Common myeloid progenitor, CD34-positive (primary cell): ENCODE measurements at places on chromosomes 7 and 10.

GRCh38 chr10:109769966-109770365 lies 153.3 kb downstream of the XPNPEP1 start:
- no peaks in the 10 kb centered on the region for H3K4me1 ChIP-seq
- no peaks in the 10 kb centered on the region for H3K36me3 ChIP-seq
- no peak overlapping the region for H3K4me3 ChIP-seq
- no peak for DNase-seq
- no peaks in the 10 kb centered on the region for H3K27me3 ChIP-seq
- H3K27ac ChIP-seq = no peak overlapping the region

DNA sequence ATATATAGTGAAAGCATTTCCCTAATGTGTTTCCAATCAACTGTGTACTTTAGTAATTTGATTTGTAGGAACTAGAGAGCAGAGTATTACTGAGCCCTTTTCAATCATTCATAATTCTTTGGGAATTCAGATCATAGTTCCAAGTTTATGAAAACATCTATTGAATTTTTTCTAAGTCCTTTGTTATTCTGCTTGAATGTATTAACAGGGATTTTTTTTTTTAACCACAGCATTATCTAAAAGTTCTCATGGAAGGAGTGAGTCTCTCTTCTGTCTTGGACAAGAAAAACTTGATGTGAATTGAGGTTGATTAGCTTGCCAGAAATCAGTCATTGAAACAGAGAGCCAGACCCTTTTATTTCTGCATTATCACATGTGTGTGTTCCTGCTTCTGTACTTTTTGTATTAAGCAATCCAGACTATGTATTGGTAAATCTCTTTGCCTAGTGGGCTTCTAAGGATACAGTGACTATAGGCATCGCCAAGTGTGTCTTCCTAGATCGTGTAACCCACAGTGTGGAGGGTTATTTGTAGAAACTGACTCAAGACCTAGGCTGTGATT lies 59.9 kb downstream of the BMPER start:
- DNase-seq = no peak
- no peaks in the 10 kb centered on the region for H3K4me1 ChIP-seq
- H3K4me3 ChIP-seq = no peak overlapping the region
- peaks cover 3% of the 10 kb centered on the region for H3K27me3 ChIP-seq
- no peak overlapping the region for H3K27ac ChIP-seq

DNA sequence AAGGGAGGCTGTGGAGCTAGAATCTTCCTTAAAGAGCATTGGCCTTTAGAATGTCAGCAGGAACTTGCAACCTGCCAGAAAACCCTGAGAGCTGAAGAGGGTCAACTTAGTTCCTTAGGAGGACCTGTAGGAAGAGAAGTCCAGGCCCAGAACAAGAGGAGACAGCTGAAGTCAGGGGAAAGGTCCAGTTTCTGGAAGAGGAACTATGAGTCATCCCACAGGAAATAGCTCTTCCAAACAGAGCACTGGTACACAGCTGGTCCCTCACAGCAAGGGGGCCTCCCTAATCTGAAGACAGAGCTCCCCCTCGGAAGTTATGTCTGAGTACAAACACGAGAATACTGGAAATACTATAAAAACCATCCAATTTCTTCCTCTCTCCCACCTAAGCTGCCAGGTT lies 98.9 kb downstream of the HERPUD2 start:
- H3K27me3 ChIP-seq = no peaks in the 10 kb centered on the region
- no peaks in the 10 kb centered on the region for H3K4me1 ChIP-seq
- H3K4me3 ChIP-seq = no peak overlapping the region

DNA sequence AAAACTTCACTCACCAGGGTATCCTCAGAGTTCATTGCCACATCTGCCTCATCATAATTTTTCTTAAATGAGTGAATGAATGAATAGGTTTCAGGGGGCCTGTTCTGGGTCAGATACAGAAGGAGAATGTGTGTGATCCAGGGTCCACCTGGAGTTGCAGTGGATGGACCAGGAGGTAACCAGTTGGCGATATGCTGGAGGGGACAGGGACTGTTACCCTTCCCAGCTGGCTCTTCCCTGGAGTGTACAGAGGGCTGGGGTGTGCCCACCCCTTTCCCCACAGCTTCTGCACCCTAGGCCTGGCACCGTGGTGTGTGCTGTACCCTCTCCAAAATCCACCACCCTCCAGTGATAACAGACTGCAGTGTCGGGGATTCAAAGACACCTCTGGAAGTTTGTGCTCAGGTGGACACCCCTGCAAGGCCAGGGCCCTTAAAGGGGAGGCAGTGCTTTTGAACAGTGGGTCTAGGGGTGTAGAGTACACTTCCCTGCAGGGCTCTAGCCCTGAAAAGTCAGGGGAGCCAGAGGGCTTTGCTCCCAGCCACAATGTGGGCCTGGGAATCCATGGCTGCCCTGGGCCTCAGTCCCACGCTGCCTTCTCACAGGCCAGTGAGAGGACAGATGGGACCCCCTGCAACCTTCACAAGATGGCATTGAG lies 134.4 kb upstream of the UNC5B start:
- no peaks in the 10 kb centered on the region for H3K36me3 ChIP-seq
- peaks cover 2% of the 10 kb centered on the region for H3K27me3 ChIP-seq
- no peak overlapping the region for H3K27ac ChIP-seq
- H3K4me3 ChIP-seq = no peak overlapping the region

- peaks cover 16% of the 10 kb centered on the region for H3K4me1 ChIP-seq
- H3K27me3 ChIP-seq = peaks cover 11% of the 10 kb centered on the region
- H3K36me3 ChIP-seq = no peaks in the 10 kb centered on the region
- H3K4me3 ChIP-seq = no peak overlapping the region
Measured at GRCh38 chr10:122116331-122116730, 127.4 kb downstream of the TACC2 start.

GRCh38 chr10:86711513-86712316 lies 43.4 kb downstream of the LDB3 start:
- no peaks in the 10 kb centered on the region for H3K4me1 ChIP-seq
- peak overlapping the region; percentile 43 for H3K4me3 ChIP-seq
- peaks cover 3% of the 10 kb centered on the region for H3K27me3 ChIP-seq
- DNase-seq = peak; percentile 78

DNA sequence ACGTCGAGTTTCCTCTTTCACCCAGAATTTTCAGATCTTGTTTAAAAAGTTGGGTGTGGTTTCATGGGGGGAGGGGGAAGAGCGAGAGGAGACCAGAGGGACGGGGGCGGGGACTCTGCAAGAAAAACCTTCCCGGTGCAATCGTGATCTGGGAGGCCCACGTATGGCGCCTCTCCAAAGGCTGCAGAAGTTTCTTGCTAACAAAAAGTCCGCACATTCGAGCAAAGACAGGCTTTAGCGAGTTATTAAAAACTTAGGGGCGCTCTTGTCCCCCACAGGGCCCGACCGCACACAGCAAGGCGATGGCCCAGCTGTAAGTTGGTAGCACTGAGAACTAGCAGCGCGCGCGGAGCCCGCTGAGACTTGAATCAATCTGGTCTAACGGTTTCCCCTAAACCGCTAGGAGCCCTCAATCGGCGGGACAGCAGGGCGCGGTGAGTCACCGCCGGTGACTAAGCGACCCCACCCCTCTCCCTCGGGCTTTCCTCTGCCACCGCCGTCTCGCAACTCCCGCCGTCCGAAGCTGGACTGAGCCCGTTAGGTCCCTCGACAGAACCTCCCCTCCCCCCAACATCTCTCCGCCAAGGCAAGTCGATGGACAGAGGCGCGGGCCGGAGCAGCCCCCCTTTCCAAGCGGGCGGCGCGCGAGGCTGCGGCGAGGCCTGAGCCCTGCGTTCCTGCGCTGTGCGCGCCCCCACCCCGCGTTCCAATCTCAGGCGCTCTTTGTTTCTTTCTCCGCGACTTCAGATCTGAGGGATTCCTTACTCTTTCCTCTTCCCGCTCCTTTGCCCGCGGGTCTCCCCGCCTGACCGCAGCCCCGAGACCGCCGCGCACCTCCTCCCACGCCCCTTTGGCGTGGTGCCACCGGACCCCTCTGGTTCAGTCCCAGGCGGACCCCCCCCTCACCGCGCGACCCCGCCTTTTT lies at the start of gene VIM:
Gene VIM (plus strand): TSS at position 151 of the 925 bp plus-strand sequence. CDS start 1,182 bp downstream, outside the sequence.
- H3K4me1 ChIP-seq = peaks cover 41% of the 10 kb centered on the region
- H3K27ac ChIP-seq = peak within 1 kb of the TSS; percentile 94
- H3K27me3 ChIP-seq = no peaks in the 10 kb centered on the region
- H3K36me3 ChIP-seq = peaks cover 11% of the 10 kb centered on the region
- DNase-seq = peak; percentile 95

GRCh38 chr7:127620406-127621233 lies 2.7 kb upstream of the PAX4 start:
- no peak overlapping the region for H3K4me3 ChIP-seq
- H3K4me1 ChIP-seq = no peaks in the 10 kb centered on the region
- H3K27ac ChIP-seq = no peak overlapping the region
- H3K36me3 ChIP-seq = no peaks in the 10 kb centered on the region
- H3K27me3 ChIP-seq = peaks cover 29% of the 10 kb centered on the region

DNA sequence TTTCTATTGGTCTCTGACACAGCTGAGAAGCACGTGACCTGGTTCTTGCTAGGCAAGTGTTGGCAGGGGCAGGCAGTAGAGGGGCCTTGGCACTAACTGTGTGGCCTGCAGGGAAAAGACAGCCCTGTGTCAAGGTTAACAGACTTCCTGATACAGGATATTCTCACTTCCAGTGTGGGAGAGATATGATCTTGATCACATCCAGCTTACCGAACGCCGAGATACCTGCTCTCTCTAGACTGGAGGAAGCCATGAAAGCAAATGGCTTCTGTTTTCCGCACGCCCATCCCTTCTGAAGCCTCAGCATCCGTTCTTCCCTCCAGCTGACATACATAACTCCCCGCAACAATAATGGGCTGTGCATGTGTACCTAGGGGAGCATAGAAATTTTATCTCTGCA lies 79.4 kb downstream of the VSTM4 start:
- H3K4me1 ChIP-seq = no peaks in the 10 kb centered on the region
- H3K27ac ChIP-seq = no peak overlapping the region
- DNase-seq = peak; percentile 4
- no peaks in the 10 kb centered on the region for H3K36me3 ChIP-seq
- no peaks in the 10 kb centered on the region for H3K27me3 ChIP-seq
- no peak overlapping the region for H3K4me3 ChIP-seq

DNA sequence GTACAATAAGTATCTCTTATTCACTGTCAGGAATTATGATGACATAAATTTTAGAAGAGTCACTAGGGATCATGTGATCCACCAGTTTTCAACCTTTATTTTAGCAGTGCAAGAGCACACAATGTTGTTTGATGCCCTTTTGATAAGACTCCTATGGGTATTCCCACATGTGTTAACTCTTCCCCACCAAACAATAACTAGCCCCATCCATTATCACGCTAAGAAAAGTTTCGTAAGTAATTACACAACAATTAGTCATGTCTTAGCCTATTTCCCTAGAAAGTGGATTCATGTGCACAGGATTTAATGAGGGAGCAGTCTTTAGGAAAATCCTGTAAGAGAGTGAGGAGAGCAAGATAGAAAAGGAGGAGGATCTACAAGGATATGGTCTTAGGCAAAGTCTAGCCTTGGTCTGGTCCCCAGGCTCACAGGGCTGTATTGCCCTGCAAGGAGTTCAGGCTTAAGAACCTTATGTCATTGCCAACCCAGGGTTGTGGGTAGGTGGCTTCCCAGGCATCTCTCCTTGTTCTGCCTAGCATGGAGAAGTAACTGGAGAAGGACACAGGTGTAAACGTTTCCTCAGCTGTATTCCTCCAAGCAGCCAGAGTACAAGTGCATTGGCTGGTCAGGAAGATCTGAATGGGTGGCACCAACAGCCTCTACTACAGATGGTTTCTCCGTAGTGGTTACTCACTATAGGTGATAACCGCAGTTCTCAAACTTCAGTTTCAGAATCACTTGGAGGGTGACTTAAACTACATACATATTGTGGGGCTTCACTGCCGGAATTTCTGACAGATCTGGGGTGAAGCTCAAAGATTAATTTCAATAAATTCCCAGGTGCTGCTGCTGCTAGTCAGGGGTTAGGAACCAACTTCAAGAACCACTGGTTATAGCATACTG lies 574.5 kb downstream of the SUGCT start:
- H3K27me3 ChIP-seq = no peaks in the 10 kb centered on the region
- H3K4me3 ChIP-seq = no peak overlapping the region
- no peaks in the 10 kb centered on the region for H3K36me3 ChIP-seq
- no peak for DNase-seq

DNA sequence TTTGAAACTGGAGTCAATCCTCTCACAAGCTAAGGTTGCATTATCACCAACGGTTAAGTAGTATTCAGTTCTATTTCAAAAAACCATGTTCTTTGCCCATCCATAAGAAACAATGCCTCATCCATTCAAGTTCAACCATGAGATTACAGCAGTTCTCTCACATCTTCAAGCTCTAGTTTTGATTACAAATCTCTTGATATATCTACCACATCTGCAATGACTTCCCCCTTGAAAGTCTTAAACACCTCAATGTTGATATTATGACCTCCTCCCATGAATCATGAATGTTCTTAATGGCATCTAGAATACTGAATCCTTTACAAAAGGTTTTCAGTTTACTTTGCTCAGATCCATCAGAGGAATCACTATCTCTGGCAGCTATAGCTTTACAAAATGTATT lies 81.8 kb downstream of the JMJD1C start:
- H3K36me3 ChIP-seq = peaks cover 1% of the 10 kb centered on the region
- H3K4me1 ChIP-seq = peaks cover 4% of the 10 kb centered on the region
- peaks cover 9% of the 10 kb centered on the region for H3K27me3 ChIP-seq
- no peak overlapping the region for H3K4me3 ChIP-seq
- no peak for DNase-seq

- H3K4me3 ChIP-seq = peak overlapping the region; percentile 93
- peaks cover 19% of the 10 kb centered on the region for H3K4me1 ChIP-seq
- peak overlapping the region; percentile 89 for H3K27ac ChIP-seq
- H3K27me3 ChIP-seq = no peaks in the 10 kb centered on the region
- DNase-seq = no peak
- peaks cover 13% of the 10 kb centered on the region for H3K36me3 ChIP-seq
Measured at GRCh38 chr7:107580716-107581383, 804 bp downstream of the BCAP29 start.

- H3K4me1 ChIP-seq = peaks cover 2% of the 10 kb centered on the region
- no peak overlapping the region for H3K27ac ChIP-seq
- H3K36me3 ChIP-seq = no peaks in the 10 kb centered on the region
- peak; percentile 42 for DNase-seq
- H3K4me3 ChIP-seq = no peak overlapping the region
Measured at GRCh38 chr10:12568391-12569009, 219.2 kb downstream of the CAMK1D start.

GRCh38 chr10:61541960-61542359 lies 88.8 kb upstream of the TMEM26 start:
- H3K36me3 ChIP-seq = no peaks in the 10 kb centered on the region
- DNase-seq = no peak
- no peaks in the 10 kb centered on the region for H3K27me3 ChIP-seq
- no peaks in the 10 kb centered on the region for H3K4me1 ChIP-seq
- no peak overlapping the region for H3K4me3 ChIP-seq

DNA sequence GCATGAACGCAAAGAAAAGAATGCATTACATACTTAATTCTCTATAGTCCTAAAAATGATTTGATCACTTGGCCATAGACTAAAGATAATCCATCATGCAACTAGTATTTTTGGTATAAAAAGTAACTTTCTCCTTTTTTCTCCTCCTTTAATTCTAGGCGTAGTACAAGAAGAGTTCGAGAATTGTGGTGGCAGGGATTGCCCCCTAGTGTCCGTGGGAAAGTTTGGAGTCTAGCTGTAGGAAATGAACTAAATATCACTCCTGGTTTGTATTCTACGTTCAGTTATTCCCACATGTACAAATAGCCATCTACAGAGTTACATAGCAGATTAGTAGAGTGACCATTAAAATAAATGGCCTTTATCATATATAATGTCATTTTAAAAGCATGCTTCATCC lies 45.5 kb upstream of the HELLS start:
- H3K36me3 ChIP-seq = no peaks in the 10 kb centered on the region
- no peak overlapping the region for H3K27ac ChIP-seq
- no peak overlapping the region for H3K4me3 ChIP-seq
- H3K27me3 ChIP-seq = no peaks in the 10 kb centered on the region
- DNase-seq = no peak
- no peaks in the 10 kb centered on the region for H3K4me1 ChIP-seq
